Stimulated activated CD4-positive, alpha-beta T cell treated with anti-CD3 and anti-CD28 coated beads, Interleukin-2, amount 100 ng/mL, for 24 hours (primary cell): ENCODE measurements at places on chromosomes 16 and 17.

GRCh38 chr17:60169921-60170817 is 20.4 kb downstream of the CA4 start:
- no peak for DNase-seq

DNA sequence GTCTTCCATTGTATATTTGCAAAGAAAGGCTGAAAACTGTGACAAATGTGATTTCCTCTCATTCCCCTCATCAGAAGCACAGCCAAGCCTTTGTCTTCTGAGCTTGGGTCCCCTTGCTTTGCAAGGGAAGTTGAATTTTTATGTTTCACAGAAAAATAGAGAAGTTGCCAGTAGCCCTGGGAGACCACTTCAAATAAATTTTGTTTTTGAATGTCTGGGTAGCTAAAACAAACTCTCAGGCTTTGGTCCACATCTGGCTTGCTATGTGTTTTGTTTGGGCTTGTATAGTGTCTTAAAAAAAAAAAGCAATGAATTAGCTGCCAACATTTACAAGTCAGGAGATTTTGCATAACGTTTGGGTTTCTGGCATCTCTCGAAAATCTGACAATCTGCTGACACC is 24.1 kb downstream of the PIK3R6 start:
- no peak for DNase-seq

GRCh38 chr16:50708373-50709060 is 15.1 kb downstream of the NOD2 start:
- DNase-seq: no peak

GRCh38 chr16:20976576-20976975 is 76.0 kb downstream of the LYRM1 start:
- DNase-seq: no peak

DNA sequence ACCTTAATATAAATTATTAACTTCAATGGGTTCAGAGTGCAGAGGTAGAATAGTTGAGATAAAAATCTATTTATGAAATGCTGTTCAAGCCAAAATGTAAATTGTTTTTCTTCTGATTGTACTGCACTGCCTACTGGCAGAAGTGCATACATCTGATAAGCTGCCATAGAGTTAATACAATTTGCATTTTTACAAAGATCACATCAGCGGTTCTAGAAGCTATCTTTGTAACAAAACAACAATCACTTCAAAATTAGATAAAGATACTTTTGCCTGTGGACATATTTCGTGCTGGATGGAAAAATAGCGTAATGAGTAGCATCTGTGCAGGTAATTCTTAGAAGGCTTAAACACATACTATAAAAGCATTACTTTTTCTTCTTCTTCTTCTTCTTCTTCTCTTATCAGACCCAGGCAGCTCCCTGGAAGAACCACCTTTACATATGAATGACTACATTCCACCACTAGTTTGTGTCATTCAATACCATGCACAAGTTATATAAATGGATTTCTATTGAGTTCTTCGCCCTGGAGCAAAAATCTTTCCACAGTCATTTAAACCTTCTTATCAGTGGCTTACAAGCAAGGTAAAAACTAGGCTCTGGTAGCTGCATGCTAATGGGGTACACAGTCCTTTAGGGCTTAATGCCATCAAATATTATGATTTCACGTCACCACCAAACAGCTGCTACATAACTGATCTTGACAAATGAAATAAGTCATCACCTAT is 47.0 kb downstream of the SYNRG start:
- no peak for DNase-seq

- no peak for DNase-seq
These were observed 249.4 kb downstream of the FTO start for GRCh38 chr16:53953336-53953735.

DNA sequence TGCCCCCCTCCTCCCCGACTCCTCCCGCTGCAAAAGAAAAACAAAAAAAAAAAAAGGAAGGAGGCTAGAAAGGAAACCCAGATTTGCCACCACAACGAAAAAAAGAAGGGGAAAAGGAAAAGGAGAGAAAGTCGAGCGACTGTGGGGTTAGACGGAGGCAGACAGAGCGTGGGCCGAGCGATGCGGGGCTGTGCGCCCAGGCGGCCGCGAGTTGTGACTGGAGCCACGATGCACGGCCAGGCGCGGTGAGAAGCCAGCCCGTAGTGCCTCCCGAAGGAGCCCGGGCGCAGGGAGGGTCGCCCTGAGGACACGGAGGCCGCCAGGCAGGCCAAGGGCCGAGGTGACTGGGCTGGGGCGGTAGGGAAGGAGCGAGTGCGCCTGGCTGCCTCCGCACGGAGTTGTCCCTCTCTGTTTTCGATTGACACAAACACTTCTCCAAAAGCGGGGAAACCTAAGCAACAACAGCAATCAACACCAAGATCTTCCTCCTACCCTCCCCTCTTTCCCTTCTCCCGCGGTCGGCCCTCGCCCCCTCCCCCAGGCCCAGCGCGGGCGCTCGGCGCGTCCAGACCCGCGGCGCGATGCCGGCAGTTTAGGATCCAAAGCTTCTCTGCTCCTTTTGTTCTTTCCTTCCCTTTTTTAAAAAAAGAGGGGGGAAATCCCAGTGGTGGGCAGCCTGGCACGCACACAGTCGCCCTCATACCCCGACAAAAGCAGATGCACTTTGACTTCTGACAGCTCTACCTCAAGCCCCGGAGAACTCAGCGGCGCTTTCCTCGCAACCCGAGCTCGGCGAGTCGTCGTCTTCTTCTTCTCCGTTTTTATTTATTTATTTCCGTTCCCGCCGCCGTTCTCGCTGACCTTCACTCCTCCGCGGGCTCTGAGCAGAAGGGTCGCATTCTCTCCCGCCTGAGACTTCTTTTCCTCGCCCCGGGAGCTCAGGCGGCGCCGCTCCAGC is at the start of gene LHX1:
Gene LHX1, plus strand, starts transcription at position 475 of the 958 bp plus-strand sequence. CDS start 723 bp downstream, outside the sequence.
- no peak for DNase-seq

DNA sequence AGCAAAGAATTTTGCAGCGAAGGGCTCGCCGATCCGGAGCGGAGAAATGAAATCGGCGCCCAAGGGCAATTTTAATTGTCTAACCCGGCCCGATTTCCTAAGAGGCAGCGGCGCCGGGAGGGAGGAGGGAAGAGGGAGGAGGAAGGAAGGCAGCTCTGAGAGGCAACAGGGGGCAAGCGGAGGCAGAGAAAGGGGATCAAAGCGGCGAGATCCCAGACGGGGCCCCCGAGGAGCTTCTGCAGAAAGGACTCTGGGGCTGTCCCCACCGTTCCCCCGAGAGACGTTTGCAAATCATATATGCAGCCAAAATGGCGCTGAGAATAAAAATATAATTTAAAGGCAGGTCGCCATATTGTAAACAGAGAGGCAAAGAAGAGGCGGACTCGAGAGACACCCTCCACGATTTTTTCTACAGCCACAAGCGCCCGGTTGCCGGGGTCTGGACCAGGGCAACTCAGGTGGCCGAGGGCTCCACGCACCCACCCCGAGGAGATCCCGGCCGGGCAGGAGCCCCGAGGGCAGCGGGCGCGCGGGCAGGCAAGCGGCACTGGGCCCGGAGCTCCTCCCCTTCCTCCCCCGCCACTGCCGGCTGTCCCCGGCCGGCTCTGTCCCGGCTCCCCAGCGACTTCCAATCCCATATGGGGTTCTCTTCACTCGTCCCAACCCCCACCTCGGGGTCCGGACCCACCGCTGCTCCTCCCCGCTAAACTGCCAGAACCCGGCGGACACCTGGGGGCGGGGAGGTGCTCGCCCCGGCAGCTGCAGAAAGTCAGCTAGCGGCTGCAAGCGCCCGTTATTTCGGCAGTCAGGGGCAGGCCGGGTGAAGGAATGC is 1.9 kb downstream of the PHF12 start:
- DNase-seq: peak; percentile 73

- DNase-seq: no peak
These were observed 14.6 kb downstream of the SREBF1 start for GRCh38 chr17:17822189-17822588.

DNA sequence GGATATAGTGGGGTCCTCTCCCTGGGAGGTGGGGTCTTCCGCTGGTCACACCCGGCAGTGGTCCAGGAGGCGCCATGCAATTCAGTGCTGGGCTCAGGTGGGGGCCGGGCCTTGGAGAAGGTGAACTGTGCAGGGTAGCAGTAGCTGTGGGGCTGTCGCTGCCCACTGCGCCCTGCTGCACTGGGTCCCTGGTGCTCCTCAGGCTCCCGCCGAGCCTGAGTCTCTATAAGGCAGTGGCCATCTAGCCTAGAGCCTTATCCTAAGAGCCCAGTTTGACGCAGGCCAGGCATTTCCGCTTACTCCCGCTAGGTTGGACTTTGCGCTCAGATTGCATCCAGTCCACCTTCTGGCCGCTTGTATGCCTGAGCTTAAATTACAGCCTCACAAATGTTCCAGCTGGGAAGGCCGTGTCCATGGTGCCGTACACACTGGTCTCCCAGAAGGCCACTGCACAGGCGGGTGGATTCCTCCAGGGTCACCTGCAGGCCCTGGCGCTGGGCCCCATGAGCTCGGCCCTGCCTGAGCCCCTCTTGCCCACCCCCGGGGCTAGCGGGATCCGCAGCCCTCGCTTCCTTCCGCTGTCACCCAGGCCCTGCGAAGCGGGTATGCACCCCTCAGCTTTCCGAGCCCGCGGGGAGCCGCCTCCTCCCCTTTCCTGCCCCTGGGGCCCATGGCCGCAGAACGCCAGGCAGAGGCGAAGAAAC is 1762.2 kb downstream of the TP53TG3F start:
- no peak for DNase-seq

- no peak for DNase-seq
These were observed 77.5 kb upstream of the DYNLRB2 start for GRCh38 chr16:80463326-80463725.

GRCh38 chr17:48616717-48617470 is 1.8 kb upstream of the HOXB8 start:
- DNase-seq: no peak

GRCh38 chr17:38352245-38353085 is 821 bp downstream of the SOCS7 start:
- DNase-seq: peak; percentile 28

DNA sequence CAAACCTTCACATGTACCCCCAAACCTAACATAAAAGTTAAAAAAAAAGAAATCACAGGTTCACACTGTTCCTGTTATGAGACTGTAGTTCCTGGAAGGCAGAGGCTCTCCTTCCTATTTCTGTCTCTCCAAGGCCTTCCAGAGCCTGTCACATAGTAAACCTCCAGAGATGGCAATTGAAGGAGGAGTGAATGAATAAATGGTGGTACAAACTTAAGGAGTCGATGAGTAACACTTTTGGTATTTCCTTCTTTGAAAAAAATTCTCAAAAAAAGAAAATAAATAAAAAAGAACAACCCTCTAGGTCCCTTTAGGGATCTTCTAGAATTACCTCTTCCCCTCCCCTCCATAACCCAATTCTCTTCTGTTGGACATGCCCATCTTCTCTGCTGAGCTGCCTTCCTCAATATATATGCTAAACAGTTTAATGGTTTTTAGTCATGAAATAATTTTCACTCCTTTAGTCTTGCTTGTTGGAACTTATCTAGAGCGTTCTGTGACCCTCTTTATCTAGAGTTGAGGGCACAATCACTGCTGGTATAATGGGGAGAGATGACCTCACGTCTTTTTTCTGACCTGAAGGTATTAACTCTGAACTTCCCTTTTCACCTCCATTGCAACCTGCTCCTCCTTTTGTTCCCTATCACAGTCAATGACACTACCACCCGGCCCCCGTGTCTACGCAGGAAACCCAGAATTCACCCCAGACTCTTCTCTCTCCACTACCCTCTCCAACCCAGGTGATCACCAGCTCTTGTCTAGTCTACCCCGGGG is 1.7 kb upstream of the TAF15 start:
- no peak for DNase-seq

- peak; percentile 29 for DNase-seq
These were observed 507 bp downstream of the FHOD1 start for GRCh38 chr16:67246756-67247191.

- peak; percentile 64 for DNase-seq
These were observed 30.5 kb downstream of the SMPD3 start for GRCh38 chr16:68417711-68418301.

- DNase-seq: no peak
These were observed 102.2 kb downstream of the RAB11FIP4 start for GRCh38 chr17:31493656-31494155.

- no peak for DNase-seq
These were observed 154.0 kb downstream of the ZNF423 start for GRCh38 chr16:49701789-49702494.

DNA sequence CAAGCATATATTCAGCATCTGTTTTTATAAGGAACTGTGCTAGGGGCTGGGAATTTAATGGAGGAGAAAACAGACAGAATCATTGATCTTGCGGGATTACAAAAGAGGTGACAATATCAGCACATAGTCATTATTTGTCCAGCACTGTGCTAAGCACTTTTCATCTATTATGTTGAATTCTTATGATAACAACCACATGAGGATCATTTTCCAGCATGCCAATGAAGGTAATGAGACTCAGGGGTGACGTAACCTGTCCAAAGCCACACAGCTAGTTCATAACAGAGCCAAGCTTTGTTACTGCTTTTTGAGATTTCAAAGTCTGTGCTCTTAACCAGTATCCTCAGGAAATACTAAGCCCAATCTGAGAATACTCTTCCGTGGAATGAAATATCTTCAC is 503.3 kb downstream of the CDH13 start:
- DNase-seq: no peak

DNA sequence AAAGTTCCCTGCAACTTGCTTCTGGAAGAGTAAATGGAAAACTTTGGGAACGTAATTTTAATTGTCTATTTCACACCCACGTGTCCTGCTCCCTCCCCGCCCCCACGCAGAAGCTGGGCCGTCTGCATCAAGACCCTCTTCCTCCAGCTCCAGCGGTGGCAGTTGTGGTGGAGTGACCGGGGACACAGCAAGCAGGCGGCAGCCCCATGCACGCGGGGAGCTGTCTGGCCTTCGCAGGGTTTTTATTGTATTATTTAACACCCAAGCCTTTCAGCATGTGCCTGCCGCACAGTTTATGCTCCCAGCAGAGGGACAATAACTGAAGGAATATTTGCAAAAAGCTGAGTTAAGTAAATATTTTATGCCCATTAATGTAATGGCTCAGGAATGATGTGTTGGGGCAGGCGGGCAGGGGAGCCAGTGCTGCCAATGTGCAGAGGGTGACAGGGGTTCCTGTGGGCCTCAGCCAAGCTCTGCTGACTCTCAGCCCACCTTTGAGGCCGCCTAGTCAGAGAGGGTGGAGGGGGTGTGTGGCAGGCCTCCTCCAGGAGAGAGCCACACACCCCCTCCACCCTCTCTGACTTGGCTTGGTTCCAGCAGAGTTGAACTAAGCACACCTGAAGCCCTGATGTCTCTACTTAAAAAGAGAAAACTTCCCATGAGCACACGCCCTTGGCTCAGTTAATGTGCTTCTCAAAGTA is 32.4 kb upstream of the ENPP7 start:
- no peak for DNase-seq

DNA sequence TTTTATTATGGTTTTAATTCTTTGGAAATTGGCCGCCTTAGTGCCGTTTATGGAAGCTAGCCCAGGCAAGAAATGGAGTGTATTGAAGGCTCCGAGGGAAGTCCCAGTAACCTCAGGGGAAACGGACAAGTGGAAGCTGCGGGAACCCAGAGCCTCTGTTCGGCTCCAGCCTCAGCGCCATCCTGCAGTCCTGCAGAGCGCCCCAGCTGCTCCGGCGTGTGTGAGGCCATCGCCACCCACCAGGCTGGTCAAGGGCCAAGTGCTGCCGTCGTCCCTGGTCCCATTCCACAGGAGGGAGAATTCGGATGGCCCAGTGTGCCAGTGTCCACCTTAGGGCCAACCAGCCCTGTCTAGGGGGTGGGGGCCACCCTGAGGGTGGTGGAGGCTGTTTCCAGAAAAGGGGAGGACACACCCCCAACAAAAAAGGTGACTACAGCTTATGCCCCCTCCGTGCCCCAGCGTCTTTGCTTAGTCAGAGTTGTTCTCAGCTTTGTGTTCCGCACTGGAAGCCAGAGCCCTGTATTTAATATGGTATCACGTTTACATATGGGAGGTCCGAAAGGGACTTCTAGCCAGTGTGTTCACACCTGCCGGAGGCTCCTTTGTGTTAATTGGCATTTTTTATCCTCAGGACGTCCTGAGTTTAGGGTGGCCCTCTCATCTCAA is 13.0 kb downstream of the MGRN1 start:
- DNase-seq: no peak
